K562 (cell line): ENCODE measurements at places on chromosomes 7 and 10.

DNA sequence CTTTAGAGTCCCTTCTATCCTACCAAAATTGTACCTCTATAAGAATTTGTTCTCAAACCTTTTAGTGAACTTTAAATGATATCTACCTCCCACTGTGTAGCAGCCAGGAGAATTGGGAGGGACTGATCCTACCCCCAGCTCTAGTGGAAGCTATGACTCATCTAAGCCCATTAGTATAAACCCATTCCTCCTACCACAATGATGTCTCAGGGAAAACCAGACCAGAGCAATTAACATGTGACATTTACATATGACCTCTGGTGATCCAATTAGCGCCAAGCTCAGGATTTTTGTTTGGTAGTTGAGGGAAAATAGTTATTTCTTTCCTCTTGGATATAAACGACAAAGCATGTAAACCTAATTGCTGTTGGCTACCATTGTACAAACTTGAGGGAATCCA, 33.1 kb upstream of the R3HCC1L start:
- DNase-seq = no peak

DNA sequence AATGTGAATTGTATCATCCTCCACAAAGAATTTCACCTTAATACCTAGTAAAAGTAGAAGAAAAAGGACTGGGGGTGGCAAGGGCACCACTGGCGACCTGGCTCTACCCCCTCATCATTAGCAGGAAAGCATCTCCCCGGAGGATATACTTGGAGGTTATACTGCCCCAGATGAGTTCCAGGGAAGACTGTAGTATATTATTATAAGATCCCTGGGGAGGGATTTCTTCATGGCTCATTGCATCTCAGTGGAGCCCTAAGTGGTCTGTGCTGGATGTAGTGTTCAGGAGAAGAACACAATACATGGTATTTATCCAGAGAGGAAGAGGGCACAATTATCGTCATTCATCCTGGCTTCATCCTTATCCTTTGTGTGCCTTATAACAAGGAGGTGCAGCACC, 14.2 kb upstream of the DYNC1I1 start:
- no peak for DNase-seq

DNA sequence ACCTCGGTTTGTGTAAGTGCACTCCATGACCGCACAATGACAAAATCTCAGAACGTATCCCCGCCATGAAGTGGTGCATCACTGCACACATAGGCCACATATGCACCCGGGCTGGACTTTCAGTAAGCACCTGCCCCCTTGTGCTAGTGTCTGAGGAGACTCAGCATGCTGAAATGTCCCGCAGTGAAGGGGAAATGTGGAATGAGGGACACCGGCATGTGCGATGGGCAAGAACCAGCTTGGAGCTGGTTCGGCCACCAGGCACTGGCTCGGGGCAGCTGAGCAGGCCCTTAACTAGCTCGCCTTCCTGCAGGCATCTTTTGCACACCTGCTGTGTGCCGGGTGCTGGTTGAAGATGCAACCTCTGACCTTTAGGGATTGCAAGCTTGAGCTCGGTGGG, 49.8 kb upstream of the TNS3 start:
- no peak for DNase-seq

GRCh38 chr7:35253710-35254495, at the start of gene TBX20:
Gene TBX20, minus strand, starts transcription at chr7:35254100. Its CDS starts 480 bp downstream, at chr7:35253620.
- DNase-seq = no peak

DNA sequence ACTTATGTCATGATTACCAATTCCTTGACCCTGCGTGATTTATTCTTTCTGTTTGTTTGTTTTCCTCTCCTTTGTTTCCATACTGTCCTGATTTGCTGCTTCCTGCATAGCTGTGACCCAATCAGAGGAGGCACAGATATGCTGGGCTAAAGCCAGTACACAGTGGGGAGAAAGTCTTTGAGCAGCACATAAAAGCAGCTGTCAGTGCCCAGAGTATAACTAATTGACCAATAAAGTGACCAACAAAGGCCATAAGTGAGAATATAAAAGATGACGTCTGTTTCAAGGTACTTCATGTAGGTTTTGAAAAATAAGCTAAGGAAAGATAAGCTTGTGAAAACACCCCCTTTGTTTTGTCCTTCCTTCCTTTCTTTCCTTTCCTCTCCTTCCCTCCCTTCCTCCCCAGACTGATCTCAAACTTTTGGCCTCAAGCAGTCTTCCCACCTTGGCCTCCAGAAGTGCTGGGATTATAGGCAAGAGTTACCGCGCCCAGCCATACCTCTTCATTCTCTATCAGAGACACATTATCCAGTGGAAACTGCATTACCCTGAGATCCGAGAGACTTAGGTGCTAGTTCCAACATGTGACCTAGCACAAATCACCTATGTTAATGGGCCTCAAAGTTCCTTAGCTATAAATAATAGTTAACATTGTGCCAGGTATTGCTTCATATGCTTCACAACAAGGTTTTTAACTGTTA, 17.0 kb downstream of the BCAP29 start:
- DNase-seq = no peak

- no peak for DNase-seq
These were observed 734.9 kb downstream of the NRG3 start for GRCh38 chr10:82609845-82610244.

GRCh38 chr10:129868449-129869035, 95.5 kb downstream of the EBF3 start:
- no peak for DNase-seq

- no peak for DNase-seq
These were observed 100.3 kb downstream of the ARHGAP21 start for GRCh38 chr10:24623383-24623782.

GRCh38 chr10:78911533-78912340, 157.0 kb upstream of the ZMIZ1 start:
- no peak for DNase-seq

- DNase-seq = no peak
These were observed 16.0 kb downstream of the NUDT5 start for GRCh38 chr10:12179606-12180170.

DNA sequence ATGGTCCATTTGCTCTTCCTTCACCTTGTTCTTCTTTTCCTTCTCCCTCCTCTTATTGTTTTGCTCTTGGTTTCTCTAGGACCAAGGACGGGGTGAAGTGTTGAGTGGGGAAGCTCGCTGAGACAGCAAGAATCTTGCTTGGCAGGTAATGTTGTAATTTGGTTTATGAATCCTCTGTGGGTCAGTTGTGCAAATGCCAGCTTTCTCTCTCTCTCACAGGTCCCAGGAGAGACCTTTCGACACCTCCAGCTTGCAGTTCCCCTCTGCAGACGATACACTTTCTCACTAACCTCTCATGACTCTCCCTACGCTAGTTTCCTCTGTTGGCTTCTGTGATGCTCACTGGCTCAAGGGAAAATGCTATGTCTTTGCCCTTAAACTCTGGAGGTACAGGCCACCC, 77.0 kb downstream of the FRMD4A start:
- DNase-seq = no peak
